Choroid plexus epithelial cell (primary cell): ENCODE measurements at places on chromosomes 16 and 17.

DNA sequence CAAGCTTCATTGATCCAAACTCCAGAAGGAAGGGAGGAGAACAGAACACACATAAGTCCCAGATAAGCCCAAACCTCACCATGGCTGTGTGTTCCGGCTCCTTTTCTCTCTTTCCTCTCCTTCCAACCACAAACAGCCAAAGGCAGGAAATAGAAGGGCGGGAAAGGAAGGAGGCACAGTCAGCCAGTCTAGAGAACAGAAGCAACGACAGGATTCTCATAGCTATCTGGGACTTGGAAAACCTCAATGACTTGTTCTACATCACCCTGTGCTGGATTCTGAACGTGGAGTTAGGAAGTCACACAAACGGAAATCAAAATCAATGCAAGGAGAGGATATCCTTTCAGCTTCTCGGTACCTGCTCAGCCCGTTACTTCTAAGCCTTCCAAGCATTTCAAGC, 9.0 kb downstream of the CRK start:
- DNase-seq = no peak

GRCh38 chr17:28908640-28909167, 5.8 kb upstream of the DHRS13 start:
- DNase-seq = peak; percentile 48

DNA sequence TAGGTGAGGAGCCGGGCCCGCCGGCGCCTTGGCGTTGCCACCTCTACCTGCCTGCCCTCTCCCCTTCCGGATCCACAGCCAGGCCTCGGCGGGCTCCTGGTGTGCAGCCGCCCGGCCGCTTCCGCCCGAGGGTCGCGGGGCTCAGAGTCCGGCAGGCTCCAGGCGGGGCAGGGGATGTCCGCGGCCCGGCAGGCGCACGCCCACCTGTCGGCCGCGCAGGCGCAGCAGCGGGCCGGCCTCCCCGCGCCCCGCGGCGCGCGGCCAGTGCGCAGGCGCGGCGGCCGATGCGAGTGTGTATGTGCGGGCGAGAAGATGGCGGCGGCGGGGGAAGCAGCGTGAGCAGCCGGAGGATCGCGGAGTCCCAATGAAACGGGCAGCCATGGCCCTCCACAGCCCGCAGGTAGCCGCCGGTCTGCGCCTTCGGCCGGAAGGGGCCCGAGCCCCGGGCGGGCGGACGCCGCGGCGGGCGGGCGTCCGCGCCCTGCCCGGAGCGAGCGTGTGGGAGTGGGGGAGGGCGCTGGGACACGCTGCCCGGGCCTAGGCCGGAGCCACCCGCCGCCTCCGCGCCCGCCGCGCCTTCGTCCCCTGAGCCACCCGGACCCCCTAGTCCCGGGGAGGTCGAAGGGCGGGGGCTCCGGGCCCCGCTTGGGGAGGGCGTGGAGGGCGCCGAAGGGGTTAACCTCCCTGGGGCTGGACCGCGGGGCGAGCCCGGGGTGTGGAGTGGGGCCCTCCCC, at the start of gene USP10:
Gene USP10, plus strand, starts transcription at position 289 of the 734 bp plus-strand sequence. Its CDS starts 91 bp downstream, at position 380.
- peak; percentile 70 for DNase-seq

DNA sequence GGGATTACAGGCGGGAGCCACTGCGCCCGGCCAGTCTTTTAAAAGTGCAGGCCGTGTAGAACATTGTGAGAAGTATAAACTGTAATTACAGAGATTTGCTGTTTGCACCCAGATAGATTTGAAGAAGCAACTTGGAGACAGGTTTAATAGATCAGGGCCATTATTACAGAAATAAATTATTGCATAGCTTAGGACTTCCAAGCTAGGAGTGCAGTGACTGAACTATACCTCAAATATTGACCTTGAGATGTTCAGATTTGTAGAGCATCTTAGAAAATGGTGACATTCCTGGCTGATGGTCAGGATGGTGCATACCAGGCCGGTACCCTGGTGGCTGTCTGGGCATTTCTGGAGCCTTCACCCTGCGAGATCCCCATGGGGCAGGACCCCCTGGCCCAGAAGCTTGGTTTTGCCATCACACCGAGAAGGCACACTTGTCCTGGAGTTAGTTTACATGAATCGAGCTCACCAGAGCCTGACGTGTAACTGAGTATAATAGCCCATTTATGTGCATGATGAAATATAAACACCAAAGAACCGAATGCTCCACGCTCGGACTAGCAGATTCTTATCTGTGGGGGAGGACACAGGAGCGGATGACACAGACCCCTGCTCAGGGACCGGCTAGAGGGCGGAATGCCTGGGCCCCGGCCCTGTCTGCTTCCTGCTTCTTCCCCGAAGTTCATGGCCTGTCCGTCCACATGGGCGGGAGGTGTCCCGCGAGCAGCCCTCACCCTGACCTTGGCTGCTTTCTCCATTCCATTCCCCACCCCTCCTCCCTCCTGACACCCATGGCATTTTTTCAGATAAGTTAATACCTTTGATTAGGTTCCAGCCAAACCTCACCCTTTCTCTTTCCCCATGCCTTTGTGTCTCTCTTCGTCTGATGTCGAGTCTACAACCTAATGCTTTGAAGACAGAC, 32.1 kb downstream of the CCDC40 start:
- peak; percentile 86 for DNase-seq

- no peak for DNase-seq
Observed at GRCh38 chr16:84039696-84040095, 2.9 kb downstream of the SLC38A8 start.

DNA sequence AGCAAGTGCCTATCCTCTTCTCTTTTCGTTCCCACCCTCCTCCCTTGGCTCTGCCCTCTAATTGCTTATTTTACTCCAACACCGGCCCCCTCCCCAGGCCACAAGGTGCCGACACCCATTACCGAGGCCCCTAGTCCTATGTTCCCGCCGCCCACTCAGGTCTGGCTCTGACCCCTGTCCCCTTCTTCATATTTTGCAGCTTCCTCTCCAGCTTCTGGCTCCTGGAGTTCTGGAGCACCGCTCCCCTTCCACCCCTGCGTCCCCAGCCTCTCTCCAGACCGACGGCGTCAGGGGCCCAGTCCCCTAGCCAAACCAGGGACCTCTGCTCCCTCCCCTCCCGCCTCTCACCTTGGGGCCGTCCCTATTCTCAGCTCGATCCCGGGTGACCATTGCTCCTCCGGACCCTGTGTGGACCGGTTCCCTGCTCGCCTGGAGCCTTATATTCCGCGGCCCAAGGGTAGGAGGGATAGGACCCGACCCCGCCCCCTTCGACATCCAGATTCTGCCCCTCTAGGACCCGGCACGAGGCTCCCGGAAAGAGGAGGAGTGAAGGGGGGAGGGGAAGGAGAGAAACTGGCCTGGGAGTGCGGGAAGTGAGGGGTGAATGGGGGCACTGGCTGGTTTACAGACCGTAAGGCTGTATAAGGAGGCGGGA, at the start of gene HES7:
Gene HES7, minus strand, starts transcription at position 412 of the 655 bp plus-strand sequence. Its CDS starts 22 bp downstream, at position 390.
- no peak for DNase-seq

DNA sequence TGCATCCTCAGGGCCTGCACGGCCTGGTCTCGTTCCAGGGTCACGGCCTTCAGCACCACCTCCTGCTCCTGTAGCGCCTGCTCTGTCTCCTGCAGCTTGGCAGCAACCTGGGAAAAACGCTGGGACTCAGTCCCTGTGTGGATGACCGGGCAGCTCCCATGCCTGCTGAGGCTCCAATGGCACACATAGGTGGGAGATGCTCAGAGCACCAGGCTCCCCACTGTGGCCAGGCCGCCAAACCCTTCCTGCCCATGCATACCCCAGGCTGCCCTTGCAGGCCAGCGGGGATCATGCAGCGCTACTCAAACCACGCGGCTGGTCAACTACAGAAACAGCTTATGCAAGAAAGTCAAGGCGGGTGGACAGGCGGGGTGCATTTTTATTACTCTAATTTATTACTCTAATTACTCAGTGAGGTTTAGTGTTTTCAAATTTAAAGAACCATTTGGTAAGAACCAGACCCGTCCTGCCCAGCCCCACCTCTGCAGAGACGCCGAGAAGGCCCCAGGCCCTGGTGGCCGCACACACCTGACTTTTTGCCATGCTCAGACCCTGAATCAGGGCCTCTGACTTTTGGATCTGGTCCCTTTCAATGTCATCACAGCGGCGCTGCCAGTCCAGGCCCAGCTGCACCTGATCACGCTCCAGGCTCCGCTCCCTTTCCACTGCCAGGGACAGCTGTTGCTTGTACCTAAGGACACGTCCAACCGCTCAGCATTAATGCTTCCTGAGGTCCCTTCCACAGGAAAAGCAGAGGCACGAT, 34.0 kb downstream of the CCDC57 start:
- no peak for DNase-seq

- DNase-seq = peak; percentile 32
Observed at GRCh38 chr17:42457107-42457792, 1.4 kb upstream of the ATP6V0A1 start.

GRCh38 chr17:6531575-6531974, 24.8 kb downstream of the PITPNM3 start:
- no peak for DNase-seq

- no peak for DNase-seq
Observed at GRCh38 chr17:718075-718474, 3.4 kb upstream of the VPS53 start.

- DNase-seq = no peak
Observed at GRCh38 chr17:63434951-63435571, 11.0 kb downstream of the CYB561 start.

GRCh38 chr17:70938336-70938735, 769.0 kb downstream of the KCNJ2 start:
- no peak for DNase-seq

- DNase-seq = peak; percentile 96
Observed at GRCh38 chr17:38508954-38509771, 80.9 kb downstream of the ARHGAP23 start.

GRCh38 chr16:85093705-85094104, 18.6 kb downstream of the CIBAR2 start:
- no peak for DNase-seq

- DNase-seq = peak; percentile 47
Observed at GRCh38 chr17:78256707-78257591, 25.5 kb downstream of the TMEM235 start.

DNA sequence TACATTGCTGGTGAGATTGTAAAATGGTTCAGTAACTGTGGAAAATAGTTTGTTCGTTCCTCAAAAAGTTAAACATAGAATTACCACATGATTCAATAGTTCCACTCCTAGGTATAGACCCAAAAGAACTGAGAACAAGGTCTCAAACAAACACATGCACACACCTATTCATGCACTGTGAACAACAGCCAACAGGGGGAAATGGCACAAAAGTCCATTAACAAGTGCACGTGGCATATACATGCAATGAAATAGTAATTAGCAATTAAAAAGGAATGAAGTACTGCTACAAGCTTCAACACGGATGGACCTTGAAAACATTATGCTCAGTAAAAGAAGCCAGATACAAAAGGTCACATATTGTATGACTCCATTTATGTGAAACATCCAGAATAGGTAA, 23.8 kb downstream of the SDK2 start:
- DNase-seq = no peak

DNA sequence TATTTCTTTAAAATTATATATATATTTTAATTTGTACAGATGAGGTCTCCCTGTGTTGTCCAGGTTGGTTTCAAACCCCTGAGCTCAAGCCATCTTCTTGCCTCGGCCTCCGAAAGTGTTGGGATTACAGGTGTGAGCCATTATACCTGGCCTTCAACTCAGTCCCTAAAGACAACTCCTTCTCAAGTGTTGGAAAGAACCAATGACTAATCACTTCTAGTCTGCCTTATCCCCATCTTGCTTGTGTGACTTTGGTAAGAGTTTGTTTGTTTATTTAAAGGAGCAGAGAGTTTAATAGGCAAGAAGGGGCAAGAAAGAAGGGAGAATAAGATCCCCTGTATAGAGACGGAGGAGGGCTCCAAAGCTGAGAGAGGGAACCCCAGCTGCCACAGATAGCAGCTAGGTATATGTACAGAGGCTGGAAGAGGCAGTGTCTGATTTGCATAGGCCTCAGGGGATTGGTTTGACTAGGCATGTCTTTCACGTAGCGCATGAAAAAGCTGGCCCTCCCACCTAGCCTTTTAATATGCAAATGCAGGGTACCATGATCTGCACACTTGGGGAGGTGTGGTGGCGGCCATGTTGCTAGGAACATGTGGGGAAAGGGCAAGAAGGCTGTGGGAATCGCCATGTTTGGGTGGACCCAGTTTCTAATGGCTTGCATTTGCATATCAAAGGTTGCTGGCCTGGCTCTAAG, 21.5 kb downstream of the ABCC1 start:
- no peak for DNase-seq

- no peak for DNase-seq
Observed at GRCh38 chr16:19574615-19575014, 19.1 kb downstream of the VPS35L start.

DNA sequence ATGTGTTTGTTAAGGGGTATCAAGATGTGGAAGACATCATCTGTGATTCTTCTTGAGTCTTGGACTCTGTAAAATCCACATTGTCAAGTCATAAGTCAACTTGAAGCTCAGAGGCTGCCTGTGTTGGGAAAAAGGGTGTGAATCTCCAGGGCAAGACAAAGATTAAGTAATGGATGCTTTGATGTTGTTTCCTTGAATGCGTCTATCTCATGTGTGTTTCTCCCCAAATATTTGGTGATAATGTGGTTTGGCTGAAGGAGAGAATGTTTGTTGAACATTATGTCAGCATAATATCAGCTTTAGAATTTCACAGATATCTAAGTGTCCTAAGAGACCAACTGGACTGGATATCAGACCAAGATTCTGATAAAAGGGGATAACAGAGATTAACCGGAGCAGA, 24.1 kb upstream of the KCNJ16 start:
- peak; percentile 34 for DNase-seq

DNA sequence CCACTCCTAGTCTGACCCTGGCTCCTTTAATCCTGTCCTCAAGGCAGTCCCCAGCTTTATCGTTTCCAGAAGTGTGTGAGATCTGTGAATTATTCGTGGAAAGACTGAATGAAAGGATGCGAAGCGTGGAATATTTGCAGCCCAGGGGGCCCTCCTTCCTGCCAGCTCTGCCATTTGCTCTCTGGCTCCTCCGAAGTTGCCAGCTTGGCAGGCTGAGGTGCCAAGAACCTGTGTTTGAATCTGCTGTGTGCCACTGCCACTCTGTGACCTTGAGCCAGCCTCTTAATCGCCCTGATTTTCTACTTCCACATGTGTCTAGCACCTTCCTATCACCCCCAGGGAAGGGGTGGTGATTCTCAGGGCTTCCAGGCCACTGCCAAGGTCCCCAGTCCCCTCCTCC, 10.8 kb downstream of the TBKBP1 start:
- DNase-seq = no peak

GRCh38 chr16:50485232-50485631, 63.0 kb upstream of the NKD1 start:
- no peak for DNase-seq

DNA sequence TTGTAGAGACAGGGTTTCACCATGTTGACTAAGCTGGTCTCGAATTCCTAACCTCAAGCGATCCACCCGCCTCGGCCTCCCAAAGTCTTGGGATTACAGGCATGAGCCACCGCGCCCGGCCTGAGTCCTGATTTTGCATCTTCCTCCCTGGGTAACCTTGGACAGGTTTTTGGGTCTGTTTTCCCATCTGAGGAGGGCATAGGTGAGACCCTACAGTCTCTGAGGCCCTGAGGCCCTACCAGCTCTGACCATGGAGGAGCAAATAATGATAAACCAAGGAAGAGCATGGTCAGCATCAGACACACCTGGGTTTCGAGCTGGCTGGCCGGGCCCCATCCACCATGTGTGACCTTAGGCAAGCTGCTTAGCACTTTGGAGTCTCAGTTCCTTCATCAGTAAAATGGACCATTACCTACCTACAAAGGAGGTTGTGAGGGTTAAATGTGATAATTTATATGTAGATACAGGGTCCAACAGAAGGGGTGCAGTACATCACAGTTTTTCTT, 1.2 kb upstream of the NCBP3 start:
- no peak for DNase-seq
